Activated naive CD8-positive, alpha-beta T cell treated with anti-CD3 and anti-CD28 coated beads, Interleukin-2, amount 50 U/mL, for 24 hours (primary cell): ENCODE measurements at places on chromosomes 6 and 20.

- H3K36me3 ChIP-seq = peaks cover 7% of the 10 kb centered on the region
Observed at GRCh38 chr20:18405826-18406225, 61.0 kb downstream of the DZANK1 start.

DNA sequence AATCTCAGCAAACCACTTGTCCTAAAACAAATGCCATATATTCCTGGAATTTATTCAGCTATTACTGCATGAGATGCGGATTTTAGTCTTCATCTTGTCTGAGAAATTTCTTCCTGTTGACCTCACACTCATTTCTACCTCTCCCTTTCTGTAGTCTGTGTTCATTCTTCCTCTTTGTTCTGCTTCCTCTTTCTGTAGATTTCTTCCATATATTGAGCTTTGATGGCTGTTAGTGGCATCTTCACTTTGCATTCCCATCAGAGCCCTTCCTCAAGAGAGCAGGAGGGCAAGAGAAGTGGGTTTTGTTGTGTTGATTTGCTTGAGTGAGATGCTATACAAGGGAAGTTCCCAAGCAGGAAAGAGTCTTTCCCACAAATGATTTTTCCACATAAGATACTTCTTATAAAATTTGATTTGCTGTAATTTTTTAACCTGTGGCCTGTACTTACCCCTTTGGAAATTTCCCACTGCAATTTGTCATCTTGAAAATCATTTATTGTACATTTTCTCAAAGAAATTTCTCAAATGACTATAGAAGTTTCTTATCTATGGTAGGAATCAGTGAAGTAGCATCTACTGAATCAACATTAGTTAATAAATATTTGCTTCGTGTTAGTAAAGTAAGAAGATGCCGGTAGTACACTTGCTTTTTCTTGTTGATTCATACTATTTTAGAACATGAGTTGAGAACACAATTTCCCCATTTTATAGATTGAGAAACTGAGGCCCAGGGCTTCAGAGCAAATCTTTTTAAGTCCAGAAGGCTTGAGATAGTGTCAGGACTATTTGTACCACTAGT, 43.8 kb downstream of the MAP3K4 start:
- no peak for DNase-seq
- peaks cover 28% of the 10 kb centered on the region for H3K4me1 ChIP-seq
- H3K27me3 ChIP-seq = no peaks in the 10 kb centered on the region
- H3K4me3 ChIP-seq = no peak overlapping the region

- no peak for DNase-seq
- H3K27me3 ChIP-seq = no peaks in the 10 kb centered on the region
- no peaks in the 10 kb centered on the region for H3K36me3 ChIP-seq
- no peaks in the 10 kb centered on the region for H3K4me1 ChIP-seq
- no peak overlapping the region for H3K4me3 ChIP-seq
Observed at GRCh38 chr6:117034547-117034946, 157.5 kb downstream of the RFX6 start.

GRCh38 chr6:75874224-75874623, 125.2 kb downstream of the MYO6 start:
- H3K27me3 ChIP-seq = no peaks in the 10 kb centered on the region
- no peaks in the 10 kb centered on the region for H3K36me3 ChIP-seq
- H3K4me1 ChIP-seq = no peaks in the 10 kb centered on the region
- no peak overlapping the region for H3K27ac ChIP-seq
- DNase-seq = no peak

DNA sequence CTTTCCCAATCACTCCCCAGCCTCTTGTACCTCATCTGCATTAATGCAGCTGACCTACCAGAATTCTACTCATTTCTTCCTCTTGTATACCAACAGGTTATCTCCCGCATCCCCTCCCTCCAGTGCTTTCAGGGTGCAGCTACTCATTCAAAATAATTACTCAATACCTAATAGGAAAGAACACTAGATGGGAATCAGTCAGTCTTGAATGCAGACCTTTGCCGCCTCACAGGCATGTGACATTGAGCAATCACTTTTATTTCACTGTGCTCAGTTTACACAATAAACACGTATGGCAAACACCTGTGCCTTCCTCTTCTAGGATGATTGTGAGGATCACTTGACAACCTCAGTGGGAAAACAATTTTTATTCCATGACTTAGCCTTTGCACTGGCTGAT, 13.3 kb downstream of the ZSCAN31 start:
- no peak overlapping the region for H3K27ac ChIP-seq
- H3K4me1 ChIP-seq = no peaks in the 10 kb centered on the region
- H3K4me3 ChIP-seq = no peak overlapping the region
- peaks cover 10% of the 10 kb centered on the region for H3K27me3 ChIP-seq
- H3K36me3 ChIP-seq = peaks cover 21% of the 10 kb centered on the region

DNA sequence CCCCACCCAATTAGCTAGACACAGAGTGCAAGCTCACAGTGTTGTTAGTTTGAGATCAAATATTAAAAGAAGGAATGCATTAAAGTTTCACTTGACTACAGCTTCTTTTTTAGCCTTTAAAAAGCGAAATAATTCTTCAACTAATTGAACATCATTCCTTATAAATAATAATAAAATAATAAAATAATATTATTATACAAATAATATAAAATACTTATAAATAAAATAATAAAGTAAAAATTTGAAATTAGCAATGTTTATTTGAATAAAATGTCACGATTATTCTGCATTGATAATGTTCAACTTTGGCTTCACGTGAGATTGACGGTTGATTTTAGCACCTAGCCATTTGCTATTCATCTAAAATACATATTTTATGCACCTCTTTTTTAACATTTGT, 819.3 kb downstream of the FRK start:
- no peaks in the 10 kb centered on the region for H3K4me1 ChIP-seq
- no peak for DNase-seq
- no peaks in the 10 kb centered on the region for H3K27me3 ChIP-seq
- H3K36me3 ChIP-seq = no peaks in the 10 kb centered on the region
- no peak overlapping the region for H3K27ac ChIP-seq

DNA sequence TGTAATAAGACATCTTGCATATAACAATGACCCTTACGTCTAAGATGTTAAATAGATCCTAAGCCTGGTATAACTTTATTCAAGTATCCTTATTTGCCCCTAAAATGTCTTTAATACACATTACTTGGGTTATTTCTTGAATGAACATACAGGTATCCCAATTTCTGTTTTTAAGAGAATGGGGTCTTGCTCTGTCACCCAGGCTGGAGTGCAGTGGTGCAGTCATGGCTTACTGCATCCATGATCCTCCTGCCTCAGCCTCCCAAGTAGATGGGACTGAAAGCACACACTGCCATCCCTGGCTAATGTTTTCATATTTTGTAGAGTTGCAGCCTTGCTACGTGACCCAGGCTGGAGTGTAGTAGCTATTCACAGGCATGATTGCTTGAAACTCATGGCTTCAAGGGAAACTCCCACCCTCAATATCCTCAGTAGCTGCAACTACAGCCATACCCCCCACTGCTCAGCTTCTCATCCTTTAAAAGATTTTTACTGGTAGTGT, 10.4 kb upstream of the ZNFX1 start:
- no peaks in the 10 kb centered on the region for H3K27me3 ChIP-seq
- DNase-seq = no peak
- H3K36me3 ChIP-seq = peaks cover 91% of the 10 kb centered on the region
- no peak overlapping the region for H3K4me3 ChIP-seq
- peaks cover 56% of the 10 kb centered on the region for H3K4me1 ChIP-seq

- no peak overlapping the region for H3K27ac ChIP-seq
- H3K4me3 ChIP-seq = no peak overlapping the region
- H3K4me1 ChIP-seq = peaks cover under 1% of the 10 kb centered on the region
- H3K36me3 ChIP-seq = no peaks in the 10 kb centered on the region
- DNase-seq = no peak
Observed at GRCh38 chr20:5870568-5870981, 79.8 kb downstream of the TRMT6 start.

- H3K27me3 ChIP-seq = no peaks in the 10 kb centered on the region
- H3K4me3 ChIP-seq = no peak overlapping the region
- H3K27ac ChIP-seq = peak overlapping the region; percentile 40
- DNase-seq = no peak
- H3K4me1 ChIP-seq = peaks cover 39% of the 10 kb centered on the region
- peaks cover 41% of the 10 kb centered on the region for H3K36me3 ChIP-seq
Observed at GRCh38 chr6:32982702-32983492, 14.5 kb downstream of the BRD2 start.

- H3K4me1 ChIP-seq = no peaks in the 10 kb centered on the region
- H3K27me3 ChIP-seq = peaks cover 3% of the 10 kb centered on the region
- no peak for DNase-seq
- H3K4me3 ChIP-seq = no peak overlapping the region
- H3K36me3 ChIP-seq = no peaks in the 10 kb centered on the region
- H3K27ac ChIP-seq = no peak overlapping the region
Observed at GRCh38 chr6:12525276-12525675, 191.3 kb upstream of the PHACTR1 start.

- DNase-seq = peak; percentile 90
- peak overlapping the region; percentile 94 for H3K27ac ChIP-seq
- H3K27me3 ChIP-seq = peaks cover 2% of the 10 kb centered on the region
Observed at GRCh38 chr20:62500237-62500864, 24.6 kb upstream of the GATA5 start.

- H3K4me1 ChIP-seq = peaks cover 11% of the 10 kb centered on the region
- H3K36me3 ChIP-seq = peaks cover 6% of the 10 kb centered on the region
- H3K4me3 ChIP-seq = no peak overlapping the region
Observed at GRCh38 chr6:38445336-38445735, 194.4 kb downstream of the BTBD9 start.

- no peaks in the 10 kb centered on the region for H3K4me1 ChIP-seq
- H3K27ac ChIP-seq = no peak overlapping the region
- DNase-seq = no peak
- no peaks in the 10 kb centered on the region for H3K27me3 ChIP-seq
Observed at GRCh38 chr6:77123527-77123926, 339.8 kb downstream of the HTR1B start.

DNA sequence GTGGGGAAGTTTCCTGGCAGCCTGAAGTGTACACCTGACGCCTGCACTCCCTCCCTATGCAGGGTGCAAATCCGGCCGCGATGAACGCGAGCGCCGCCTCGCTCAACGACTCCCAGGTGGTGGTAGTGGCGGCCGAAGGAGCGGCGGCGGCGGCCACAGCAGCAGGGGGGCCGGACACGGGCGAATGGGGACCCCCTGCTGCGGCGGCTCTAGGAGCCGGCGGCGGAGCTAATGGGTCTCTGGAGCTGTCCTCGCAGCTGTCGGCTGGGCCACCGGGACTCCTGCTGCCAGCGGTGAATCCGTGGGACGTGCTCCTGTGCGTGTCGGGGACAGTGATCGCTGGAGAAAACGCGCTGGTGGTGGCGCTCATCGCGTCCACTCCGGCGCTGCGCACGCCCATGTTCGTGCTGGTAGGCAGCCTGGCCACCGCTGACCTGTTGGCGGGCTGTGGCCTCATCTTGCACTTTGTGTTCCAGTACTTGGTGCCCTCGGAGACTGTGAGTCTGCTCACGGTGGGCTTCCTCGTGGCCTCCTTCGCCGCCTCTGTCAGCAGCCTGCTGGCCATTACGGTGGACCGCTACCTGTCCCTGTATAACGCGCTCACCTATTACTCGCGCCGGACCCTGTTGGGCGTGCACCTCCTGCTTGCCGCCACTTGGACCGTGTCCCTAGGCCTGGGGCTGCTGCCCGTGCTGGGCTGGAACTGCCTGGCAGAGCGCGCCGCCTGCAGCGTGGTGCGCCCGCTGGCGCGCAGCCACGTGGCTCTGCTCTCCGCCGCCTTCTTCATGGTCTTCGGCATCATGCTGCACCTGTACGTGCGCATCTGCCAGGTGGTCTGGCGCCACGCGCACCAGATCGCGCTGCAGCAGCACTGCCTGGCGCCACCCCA, 1.2 kb downstream of the GPR6 start:
- peaks cover 52% of the 10 kb centered on the region for H3K27me3 ChIP-seq
- peaks cover 3% of the 10 kb centered on the region for H3K4me1 ChIP-seq
- no peak overlapping the region for H3K27ac ChIP-seq
- DNase-seq = no peak
- no peak overlapping the region for H3K4me3 ChIP-seq

DNA sequence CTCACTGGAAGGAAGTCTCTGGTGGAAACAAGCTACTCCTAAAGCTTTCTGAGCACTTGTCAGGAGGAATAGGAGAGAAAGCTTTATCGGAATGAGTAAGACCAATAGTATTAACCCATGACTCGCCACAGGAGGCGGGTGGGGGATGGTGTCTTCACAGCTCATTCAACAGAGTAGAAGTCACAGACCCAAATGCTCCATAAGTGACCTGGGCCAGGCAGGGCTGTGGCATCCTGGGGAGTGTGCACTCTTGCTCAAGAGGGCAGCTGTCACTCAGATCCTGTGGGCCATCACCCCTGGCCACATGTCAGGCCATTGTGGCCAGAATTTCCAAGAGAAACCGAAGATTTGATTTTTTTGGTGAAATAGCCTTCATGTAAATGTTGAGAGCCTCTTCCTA, 116.0 kb downstream of the SYCP2 start:
- H3K27ac ChIP-seq = no peak overlapping the region
- H3K4me1 ChIP-seq = no peaks in the 10 kb centered on the region

DNA sequence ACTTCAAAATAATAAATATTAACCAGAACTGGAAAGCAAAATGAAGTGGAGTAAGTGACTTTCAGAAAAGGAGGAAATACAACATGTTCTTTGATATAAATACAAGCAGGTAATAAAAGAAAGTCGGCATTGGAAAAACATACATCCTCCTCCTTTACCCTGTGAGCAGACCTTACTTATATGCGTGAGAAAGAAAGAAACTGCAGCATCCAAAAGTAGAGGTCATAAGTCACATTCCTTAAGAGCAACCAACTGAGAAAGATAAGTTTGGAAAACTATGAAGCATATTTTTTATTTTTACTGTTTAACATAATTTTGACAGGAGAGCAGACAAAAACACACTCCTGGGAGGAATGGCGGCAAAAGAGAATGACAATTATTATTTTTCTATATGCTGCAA, 155.5 kb downstream of the HACE1 start:
- H3K36me3 ChIP-seq = no peaks in the 10 kb centered on the region
- no peaks in the 10 kb centered on the region for H3K27me3 ChIP-seq
- DNase-seq = no peak
- H3K27ac ChIP-seq = no peak overlapping the region
- no peak overlapping the region for H3K4me3 ChIP-seq
- H3K4me1 ChIP-seq = peaks cover 23% of the 10 kb centered on the region

GRCh38 chr6:15500078-15500740, 162.6 kb downstream of the DTNBP1 start:
- peaks cover 3% of the 10 kb centered on the region for H3K4me1 ChIP-seq
- H3K4me3 ChIP-seq = no peak overlapping the region
- peaks cover 45% of the 10 kb centered on the region for H3K36me3 ChIP-seq
- no peaks in the 10 kb centered on the region for H3K27me3 ChIP-seq
- DNase-seq = no peak

GRCh38 chr6:1481286-1481685, 91.9 kb downstream of the FOXF2 start:
- H3K4me1 ChIP-seq = peaks cover 3% of the 10 kb centered on the region
- no peaks in the 10 kb centered on the region for H3K36me3 ChIP-seq
- DNase-seq = no peak
- no peak overlapping the region for H3K4me3 ChIP-seq
- peaks cover 12% of the 10 kb centered on the region for H3K27me3 ChIP-seq

DNA sequence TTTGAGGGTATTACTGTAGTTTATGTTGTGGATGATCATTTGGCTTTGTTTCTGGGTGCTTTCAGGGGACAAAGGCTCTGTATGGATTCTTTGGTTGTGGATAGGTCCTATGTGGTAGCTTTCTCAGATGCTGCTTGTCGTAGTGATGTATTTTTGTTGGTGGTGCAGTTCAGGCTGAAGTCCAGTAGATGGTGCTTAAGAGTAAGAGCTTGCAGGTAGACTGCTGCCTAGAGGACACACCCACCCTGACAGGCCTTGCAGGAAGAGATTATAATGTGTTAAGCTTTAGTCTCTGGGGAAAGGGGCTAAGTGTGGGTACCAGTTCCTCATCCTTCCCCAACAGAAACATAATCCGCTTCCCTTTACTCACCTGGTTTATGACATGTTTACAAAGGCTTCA, 62.6 kb upstream of the ADGRB3 start:
- DNase-seq = peak; percentile 3
- no peaks in the 10 kb centered on the region for H3K36me3 ChIP-seq
- peaks cover 3% of the 10 kb centered on the region for H3K27me3 ChIP-seq
- H3K4me3 ChIP-seq = no peak overlapping the region
- H3K4me1 ChIP-seq = no peaks in the 10 kb centered on the region
- no peak overlapping the region for H3K27ac ChIP-seq
